Fibroblast of skin of left biceps (primary cell): ENCODE measurements at places on chromosomes 2 and 18.

DNA sequence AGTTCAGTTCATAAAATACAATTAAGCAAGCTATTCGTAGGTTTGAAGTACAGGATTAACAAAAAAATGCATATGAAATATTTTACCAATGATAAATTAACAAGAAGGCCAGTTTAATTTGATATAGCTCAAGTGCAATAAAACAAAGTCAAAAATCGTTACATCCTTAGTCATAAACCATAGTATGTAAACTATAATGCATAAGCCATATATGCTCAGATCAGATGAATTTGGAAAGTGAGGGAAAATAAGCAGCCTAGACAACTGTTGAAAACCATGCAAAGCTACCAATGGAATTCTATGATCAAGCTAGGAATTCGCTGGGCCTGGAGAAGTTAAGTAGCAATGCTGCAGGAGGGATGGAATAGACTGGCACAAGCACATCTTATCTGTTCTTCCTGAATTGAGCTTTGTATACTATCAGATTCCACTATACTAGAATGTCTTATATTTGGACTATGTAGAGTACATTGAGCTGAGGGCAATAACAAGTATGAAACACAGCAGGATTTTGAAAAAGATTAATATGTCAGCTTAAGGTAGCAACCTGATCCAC, 682.0 kb downstream of the IRS1 start:
- DNase-seq = peak; percentile 65

DNA sequence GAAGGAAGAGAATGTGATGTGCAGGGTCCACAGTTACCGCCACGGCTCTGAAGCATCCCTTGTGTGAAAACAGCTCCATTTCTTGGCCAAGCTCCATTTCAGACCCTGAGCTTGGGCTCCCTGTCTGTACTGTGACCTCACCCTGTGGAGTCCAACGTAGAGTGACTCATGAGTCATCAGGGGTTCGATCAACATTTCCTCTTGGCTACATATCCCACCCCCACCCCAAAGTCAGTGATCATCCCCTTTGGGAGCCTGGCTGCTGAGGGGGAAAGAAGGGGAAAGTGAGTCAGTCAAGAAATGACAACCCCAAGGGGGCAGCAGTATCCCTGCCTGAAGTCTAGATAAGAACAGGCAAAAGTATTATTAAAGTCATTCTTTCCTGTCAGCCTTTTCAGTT, 62.2 kb downstream of the PAPOLG start:
- DNase-seq = no peak

DNA sequence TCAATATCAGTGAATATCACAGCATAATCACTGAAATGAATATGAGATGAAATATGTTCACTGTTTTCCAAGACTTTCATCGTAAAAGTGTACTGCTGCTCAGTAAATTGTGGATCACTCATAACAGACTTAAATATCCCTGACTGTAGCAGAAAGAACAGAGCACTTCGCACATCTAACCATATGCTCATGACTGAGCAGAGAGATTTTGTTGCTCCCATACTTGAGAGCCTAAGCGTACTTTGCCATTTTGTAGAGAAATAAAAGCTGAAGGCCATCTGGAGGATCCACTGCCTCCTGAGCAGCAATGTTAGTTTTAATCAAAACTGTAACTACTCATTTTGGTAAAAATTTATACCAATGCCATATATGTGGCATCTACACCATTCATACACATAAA, 243.5 kb downstream of the STK39 start:
- no peak for DNase-seq

GRCh38 chr18:42821492-42821891, 294.0 kb downstream of the RIT2 start:
- no peak for DNase-seq

DNA sequence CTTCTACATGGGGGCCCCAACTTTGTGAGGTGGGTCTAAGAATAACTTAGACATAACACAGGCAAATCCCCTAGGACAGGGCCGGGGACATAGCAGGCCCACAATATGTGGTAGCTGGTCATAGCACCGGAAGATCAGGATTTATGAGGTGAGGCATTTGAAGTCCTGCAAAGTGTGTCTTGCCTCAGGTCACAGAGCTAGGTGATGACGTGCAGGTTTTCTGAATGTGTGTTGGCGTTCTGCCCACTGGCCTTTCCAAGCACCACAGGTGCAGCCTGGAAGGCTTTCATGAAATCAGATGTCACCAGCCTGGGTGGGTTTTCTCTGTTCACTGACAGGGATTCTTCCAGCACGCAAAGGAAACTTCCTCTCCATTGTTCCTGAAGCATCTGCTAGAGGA, 119.1 kb downstream of the LRATD1 start:
- DNase-seq = no peak
